ENCODE measurements at places on chromosomes 13 and 19.

GRCh38 chr19:33394723-33395560, 21.4 kb downstream of the CEBPG start:
- DNase-seq: no peak

DNA sequence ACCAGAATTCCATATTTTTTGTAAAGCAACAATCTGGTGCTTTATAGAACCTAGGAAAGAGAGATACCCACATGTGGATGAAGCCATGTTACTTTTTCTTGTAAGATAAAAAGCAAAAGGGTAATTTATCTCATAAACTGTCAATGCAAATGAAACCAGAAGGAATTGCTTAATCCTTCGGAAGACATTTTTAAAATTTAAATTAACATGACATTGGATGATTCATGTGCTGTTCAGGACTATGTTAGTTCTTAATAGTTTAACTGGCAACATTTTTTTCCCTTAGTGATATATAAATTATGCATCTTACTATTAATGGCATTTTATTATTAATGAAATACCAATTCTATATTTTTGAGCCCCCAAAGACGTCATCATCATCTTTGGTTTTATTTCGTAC, 25.8 kb upstream of the IGLON5 start:
- DNase-seq: no peak

DNA sequence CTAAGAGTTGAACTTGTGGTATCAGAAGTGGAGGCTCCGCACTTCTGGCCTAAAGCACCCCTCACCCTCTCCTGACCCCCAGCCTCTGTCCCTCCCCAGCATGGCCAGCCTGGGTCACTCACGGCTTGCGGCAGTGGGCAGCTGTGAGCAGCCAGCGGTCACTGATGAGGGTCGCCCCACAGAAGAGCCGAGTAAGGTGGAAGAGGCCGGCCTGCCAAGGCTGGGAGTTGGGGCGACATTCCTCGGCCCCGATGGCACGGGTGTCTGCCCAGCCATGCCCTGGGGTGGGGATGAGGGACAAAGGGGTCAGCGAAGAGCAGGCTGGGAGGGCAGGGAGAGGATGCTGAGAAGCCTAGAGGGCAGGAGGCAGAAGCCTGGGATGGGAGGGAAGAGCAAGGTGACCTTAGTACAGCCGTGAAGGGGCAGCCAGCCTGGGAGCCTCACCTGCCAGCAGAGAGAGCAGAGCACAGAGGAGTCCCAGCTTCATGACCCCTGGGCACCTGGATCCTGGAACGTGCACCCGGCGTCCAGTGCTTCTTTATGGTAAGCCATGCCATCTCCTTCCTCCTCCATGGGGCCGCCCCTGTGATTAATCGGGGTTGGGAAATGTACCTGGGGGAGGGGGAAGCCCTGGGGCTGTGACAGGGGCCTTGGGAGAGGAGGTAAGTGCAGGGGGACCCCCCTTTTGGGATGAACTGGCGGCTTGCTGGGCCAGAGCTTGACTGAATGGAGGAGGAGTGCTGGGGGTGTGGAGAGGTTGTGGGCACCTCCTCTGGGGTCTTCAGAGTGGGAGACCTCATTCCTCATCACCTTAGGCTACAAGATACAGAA, 7.9 kb upstream of the KLK8 start:
- no peak for DNase-seq

GRCh38 chr19:54312436-54313377, at the start of gene LILRA5:
LILRA5 (minus strand) TSS chr19:54313166; CDS start chr19:54313019, 147 bp downstream.
- no peak for DNase-seq

DNA sequence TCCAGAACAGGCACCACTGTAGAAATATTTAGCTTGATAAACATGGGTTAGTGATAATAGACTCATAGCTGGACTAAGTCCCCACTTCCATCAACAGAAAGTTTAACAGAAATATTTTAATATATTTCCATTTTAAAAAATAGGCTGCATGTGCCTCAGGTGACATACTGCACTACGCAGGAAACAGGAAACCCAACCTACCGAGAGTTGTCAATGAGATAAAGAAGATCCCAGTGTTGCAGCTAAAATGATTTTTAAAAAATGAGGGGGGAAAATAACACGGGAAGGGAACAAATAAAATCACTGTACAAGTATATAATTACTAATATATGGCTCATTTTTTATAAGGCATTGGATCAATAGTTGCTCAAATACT, 154.8 kb downstream of the TBC1D4 start:
- no peak for DNase-seq

- DNase-seq: no peak
Measured at GRCh38 chr19:55137915-55138314, 11.1 kb downstream of the TNNT1 start.

DNA sequence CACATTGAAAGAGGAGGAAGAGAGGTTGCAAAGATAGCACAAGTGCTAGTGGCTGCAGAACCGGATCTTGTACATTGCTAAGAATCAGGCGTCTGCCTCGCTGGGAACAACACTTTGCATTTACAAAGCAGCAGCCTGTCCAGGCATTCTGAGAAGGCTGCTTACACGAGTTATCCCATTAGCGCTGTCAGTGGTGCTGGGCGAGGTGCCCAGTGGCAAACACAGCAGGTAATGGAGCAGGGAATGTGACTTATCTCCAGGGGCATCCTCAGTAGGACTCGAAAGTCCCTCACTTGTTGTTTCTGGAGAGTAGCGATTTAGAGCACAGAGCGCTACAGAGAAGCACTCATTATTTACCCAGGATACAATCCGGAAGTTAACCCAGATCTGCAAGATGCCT, 209.6 kb downstream of the OLFM4 start:
- DNase-seq: no peak

DNA sequence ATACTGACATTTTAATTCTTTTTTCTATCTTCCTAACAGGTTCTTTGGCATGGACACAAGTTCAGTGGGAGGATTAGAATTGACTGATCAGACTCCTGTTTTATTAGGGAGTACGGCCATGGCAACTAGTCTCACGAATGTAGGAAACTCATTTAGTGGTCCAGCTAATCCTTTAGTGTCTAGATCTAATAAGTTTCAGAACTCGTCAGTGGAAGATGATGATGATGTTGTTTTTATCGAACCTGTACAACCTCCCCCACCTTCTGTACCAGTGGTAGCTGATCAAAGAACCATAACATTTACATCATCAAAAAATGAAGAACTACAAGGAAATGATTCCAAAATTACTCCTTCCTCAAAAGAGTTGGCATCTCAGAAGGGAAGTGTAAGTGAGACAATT, 34.5 kb downstream of the ZMYM2 start:
- DNase-seq: no peak

GRCh38 chr19:47260476-47260875, 4.2 kb downstream of the CCDC9 start:
- no peak for DNase-seq

GRCh38 chr13:75798353-75799255, 162.5 kb downstream of the LMO7 start:
- no peak for DNase-seq
